ENCODE measurements at places on chromosomes 2 and 18. TPM values are rescaled to one million over a fixed set of nuclear protein-coding genes. Genes with fewer than 3 reads are reported as not detected.

The EDAR gene
- total RNA-seq = not detected

The PAX3 gene
- not detected for total RNA-seq

The ARID5A gene
- 14.7 TPM for total RNA-seq

The CDH7 gene
- total RNA-seq = not detected

The NEU2 gene
- total RNA-seq = not detected

The INO80D gene
- 5.2 TPM for total RNA-seq

The PID1 gene
- 0.53 TPM for total RNA-seq

The CDH19 gene
- not detected for total RNA-seq

The LRRC30 gene
- not detected for total RNA-seq

The MAT2A gene
- 103 TPM for total RNA-seq

The CD226 gene
- 0.13 TPM for total RNA-seq

The LRATD1 gene
- 3.8 TPM for total RNA-seq

The MOB1A gene
- total RNA-seq = 112 TPM

The CLEC4F gene
- 0.10 TPM for total RNA-seq

The TSPYL6 gene
- total RNA-seq = not detected

The SEMA4F gene
- 3.7 TPM for total RNA-seq

The VAMP8 gene
- 2.5 TPM for total RNA-seq

The ZSCAN30 gene
- 14.9 TPM for total RNA-seq

The PLB1 gene
- total RNA-seq = 0.20 TPM

The OXER1 gene
- not detected for total RNA-seq

The UGT1A5 gene
- total RNA-seq = not detected

The EGR4 gene
- total RNA-seq = not detected

The ACTR3 gene
- total RNA-seq = 330 TPM

The FEV gene
- total RNA-seq = not detected

The SMYD5 gene
- total RNA-seq = 20.6 TPM

The TMEM178A gene
- not detected for total RNA-seq

The IL18RAP gene
- not detected for total RNA-seq

The LOXHD1 gene
- not detected for total RNA-seq

The GULP1 gene
- total RNA-seq = 14.3 TPM

The INO80C gene
- total RNA-seq = 13.8 TPM

The RFX8 gene
- total RNA-seq = 2.3 TPM

The NEB gene
- total RNA-seq = 0.30 TPM

The AMMECR1L gene
- total RNA-seq = 10.9 TPM

The HAAO gene
- total RNA-seq = not detected

The MC2R gene
- not detected for total RNA-seq

The C1GALT1C1L gene
- total RNA-seq = not detected

The NRP2 gene
- 72.2 TPM for total RNA-seq

The ASPRV1 gene
- 0.10 TPM for total RNA-seq

The MAPRE2 gene
- total RNA-seq = 50.2 TPM

The TUBA3E gene
- not detected for total RNA-seq

The IL1R1 gene
- total RNA-seq = 8.9 TPM

The ACMSD gene
- not detected for total RNA-seq

The IL18R1 gene
- 1.00 TPM for total RNA-seq

The NEU4 gene
- not detected for total RNA-seq

The SKOR2 gene
- not detected for total RNA-seq

The CFAP65 gene
- not detected for total RNA-seq

The GPR75 gene
- total RNA-seq = 0.94 TPM

The MDH1B gene
- total RNA-seq = not detected

The C2orf72 gene
- not detected for total RNA-seq

Measured in mammary microvascular endothelial cell (primary cell).